ENCODE measurements at places on chromosomes 11 and 22. TPM values are rescaled to one million over a fixed set of nuclear protein-coding genes. Genes with fewer than 3 reads are reported as not detected.

The ADAMTS8 gene
- total RNA-seq = 0.32 TPM

The KDM4E gene
- total RNA-seq = not detected

The XNDC1N gene
- 7.6 TPM for total RNA-seq

The TMEM25 gene
- total RNA-seq = 11.2 TPM

The C11orf87 gene
- total RNA-seq = 0.16 TPM

The NUCB2 gene
- 119 TPM for total RNA-seq

The RCOR2 gene
- 3.5 TPM for total RNA-seq
